T-cell (primary cell): ENCODE measurements at places on chromosomes 12 and 14.

DNA sequence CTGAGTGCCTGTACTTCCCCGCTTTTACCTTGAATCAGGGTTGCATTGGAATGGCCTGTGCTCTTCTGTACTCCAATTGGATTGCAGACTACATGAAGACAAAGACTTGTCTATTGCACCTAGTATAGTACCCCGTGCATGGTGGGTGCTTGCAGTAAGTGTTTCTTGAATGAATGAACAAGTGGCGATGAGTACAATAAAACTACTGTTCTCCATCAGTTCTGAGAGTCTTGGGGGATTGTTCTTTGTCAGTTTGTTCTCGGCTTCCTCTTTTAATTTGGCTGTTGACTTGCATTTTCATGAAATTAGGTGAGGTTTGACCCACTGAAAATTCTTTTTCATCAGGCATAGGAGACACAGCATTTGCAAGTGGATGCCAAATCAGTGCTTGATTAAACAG is 34.1 kb downstream of the ERH start:
- no peak for DNase-seq

DNA sequence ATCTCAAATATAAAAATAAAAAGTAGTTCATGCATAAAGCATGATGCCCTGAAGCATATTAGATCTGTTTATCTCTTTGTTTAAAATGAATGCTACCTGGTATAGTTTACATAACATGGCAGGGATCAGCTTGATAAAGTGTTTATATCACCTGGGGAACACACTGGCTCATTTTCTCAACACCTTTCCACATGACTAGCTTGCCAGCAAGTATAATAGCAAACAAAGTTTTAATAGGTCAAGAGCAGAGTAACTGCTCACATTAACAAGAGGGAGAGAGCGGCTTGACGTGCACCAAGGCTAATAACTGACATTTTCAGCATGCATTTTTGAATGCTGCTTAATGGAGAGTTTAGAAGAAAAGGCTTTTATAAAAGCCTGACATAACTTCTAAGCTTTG is 246.4 kb downstream of the EGLN3 start:
- no peak for DNase-seq

DNA sequence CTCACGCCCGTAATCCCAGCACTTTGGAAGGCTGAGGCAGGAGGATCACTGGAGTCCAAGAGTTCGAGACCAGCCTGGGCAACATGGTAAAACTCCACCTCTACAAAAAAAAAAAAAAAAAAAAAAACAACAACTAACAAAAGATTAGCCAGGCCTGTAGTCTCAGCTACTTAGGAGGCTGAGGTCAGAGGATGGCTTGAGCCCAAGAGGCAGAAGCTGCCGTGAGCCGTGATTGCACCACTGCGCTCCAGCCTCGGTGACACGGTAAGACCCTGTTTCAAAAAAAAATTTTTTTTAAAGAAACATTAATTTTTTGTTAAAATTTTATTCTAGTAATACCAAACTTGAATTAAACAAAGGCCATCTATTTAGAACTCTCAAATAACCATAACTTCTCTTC is 77.8 kb downstream of the PPP2R5E start:
- no peak for DNase-seq

DNA sequence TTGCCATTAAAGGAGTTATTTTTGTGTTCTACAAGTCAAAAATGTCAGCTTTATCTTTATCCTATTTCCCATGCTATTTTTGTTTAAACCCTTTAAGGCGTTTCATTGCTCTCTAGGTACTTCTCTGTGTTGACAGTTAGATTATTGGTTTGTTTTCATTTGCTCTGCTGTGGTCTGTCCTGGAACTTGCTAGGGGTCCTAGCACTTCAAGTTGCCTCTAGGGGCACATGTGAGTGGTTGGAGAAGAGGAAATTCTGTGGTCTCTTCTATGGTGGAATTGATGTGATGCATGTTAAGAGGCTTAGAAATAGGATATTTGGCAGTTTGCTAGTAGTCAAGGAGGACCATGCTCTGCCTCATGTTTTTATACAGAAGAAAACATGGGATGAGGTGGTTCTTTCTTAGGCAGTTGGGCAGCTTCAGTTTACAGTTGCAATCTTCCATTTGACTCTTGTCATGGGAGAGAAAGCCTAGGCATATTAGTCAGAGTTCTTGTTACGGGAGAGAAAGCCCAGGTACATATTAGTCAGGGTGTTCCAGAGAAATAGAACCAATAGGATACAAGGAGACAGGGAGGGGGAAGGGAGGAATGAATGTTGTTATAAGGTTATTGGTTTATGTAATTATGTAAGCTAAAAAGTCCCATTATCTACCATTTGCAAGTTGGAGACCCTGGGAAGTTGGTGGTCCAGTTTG is 14.4 kb downstream of the TTLL5 start:
- no peak for DNase-seq

DNA sequence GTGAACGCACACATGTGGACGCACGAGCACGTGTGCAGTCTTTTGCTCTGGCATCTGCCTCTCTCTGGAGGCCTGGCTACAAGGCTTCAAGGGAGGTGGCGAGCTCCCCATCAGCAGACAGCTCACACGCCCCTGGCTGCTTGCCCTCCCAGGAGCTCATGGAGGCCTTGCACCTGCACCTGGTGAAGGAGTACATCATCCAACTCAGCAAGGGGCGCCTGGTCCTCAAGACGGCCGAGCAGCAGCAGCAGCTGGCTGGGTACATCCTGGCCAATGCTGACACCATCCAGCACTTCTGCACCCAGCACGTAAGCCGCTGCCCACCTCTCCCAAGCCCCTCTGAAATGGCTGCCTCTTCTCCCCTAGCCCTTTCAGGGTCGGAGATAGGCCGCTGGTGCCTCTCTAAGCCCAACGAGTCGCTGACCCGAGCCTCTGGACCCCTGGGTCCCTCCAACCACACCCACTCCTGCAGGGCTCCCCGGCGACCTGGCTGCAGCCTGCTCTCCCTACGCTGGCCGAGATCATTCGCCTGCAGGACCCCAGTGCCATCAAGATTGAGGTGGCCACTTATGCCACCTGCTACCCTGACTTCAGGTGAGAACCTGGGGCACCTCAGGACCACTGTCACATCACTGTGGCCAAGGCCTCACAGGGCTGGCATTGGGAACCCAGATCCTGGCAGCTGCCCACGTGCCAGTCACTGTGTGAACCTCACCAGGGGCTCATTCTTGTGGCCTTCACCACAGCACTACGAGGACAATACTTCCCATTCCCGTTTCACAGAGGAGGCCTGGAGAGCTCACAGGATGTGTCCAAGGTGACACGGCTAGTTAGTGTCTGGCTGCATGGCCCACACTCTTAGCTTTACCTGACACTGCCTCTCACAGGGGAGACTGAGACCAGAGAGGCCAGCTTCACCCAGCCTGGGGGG is 10.2 kb downstream of the TNFAIP2 start:
- no peak for DNase-seq
